ENCODE measurements at places on chromosomes 11 and 22.

DNA sequence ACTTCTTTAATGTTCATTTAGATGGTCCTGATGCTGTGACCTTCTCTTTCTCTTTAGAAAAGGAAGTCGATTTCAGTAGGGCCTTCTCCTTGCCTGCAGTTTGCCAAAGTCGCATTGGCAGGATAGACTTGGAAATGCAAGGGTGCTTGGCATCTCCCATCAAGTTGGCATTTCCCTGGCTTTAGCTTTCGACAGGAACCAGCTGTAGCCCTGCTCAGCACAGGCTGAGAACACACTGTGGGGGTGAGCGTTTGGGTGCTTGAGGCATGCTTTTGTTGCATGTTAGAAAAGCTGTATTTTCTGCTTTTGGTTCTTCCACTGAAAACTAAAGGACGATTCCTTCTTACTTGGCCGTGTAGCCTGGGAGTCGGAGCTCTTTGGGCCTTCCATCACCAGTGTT, 37.7 kb downstream of the LDLRAD3 start:
- no peak for DNase-seq

GRCh38 chr11:66956689-66957290, 1.4 kb downstream of the PC start:
- DNase-seq = no peak

DNA sequence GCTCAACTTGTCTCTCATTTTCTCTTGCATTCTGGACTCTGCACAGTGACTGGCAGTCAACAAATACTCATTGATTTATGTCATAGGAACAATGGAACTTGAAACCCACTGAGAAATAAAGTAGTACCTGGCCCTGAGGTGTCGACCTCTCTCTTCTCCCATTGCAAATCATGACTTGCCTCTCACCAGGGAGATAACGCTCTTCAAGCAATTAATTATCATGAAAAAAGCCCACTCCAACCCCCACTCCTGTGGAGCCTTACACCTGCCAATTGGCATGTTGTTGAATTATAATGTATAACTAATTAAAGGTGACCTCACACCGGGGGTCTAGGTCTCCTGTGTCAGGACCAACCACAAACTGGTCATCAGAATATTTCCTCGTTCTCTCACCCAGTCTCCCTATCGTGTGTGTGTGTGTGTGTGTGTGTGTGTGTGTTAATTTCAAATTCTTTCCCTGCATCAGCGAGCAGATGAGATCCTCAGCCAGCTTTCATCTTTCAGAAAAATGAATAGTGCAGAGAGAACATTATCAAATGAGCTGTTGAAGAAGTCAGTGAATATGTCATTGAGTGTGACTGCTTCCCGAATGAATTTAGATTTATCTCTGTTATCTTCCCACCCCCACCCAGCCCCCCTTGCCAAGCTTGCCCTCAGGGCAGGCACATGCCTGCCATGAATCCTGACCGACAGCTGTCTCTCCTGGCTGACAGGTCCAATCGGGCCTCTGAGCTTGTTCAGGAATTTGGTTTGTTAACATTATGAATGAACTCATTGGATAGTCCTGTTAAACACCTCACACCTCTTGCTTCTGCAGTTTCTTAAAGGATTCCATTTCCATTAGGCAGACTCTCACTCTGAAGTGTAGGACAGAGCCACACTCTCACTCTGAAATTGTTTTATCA, 357.4 kb downstream of the INSC start:
- no peak for DNase-seq

- no peak for DNase-seq
Measured at GRCh38 chr11:57410287-57410686, 16.6 kb downstream of the SLC43A3 start.

GRCh38 chr11:32658639-32659406, 75.2 kb downstream of the EIF3M start:
- no peak for DNase-seq

DNA sequence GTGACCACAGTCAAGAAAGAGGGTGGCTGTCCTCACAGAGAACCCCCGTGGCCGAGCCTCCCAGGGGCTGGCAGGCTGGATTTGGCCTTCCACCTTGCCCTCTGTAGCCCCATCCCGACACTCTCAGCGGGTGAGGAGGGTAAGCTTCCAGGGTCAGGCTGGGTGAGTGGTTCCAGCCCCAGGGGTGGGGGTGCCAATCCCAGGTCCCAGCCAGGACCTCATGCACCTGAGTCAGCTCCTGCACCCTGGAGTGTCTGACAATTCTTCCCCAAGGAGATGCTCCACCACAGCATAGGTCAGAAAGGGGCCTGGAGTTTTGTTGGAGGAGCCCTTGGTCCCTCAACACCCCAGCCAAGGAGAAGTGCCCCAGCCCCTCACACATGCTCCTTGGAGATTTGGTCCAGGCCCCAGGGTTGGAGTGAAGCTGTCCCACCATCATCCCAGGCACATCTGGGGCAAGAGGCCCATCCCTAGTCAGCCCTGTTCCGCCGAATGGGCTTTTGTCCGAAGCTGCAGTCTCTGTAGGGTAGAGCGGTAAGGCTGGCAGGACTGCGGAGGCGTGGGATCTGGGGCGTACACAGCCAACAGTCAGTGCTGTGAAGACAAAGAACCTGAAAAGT, 8.4 kb downstream of the LINC01488 start:
- DNase-seq = no peak

DNA sequence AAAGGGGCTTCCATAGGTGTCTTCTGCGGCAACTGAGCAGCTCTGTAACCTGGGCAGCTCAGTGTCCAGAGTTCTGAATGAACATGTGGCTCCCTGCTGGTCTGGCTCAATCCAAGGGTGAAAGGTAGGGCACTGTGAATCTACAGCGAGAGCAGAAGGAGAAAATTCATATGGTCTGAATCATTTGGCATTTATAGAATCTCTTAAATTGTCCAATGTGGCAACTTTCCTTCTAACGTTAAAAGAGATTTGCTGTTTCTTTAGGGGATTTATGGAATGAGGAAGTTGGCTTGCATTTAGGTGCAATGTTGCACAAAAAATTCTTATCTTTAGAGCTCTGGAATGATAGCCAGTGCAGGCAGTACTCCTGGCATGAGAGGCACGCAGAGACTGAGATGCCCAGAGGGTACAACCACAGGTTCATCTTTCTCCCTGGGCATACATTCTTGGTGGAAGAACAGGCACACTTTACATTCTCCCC, 17.0 kb downstream of the ATXN10 start:
- no peak for DNase-seq

DNA sequence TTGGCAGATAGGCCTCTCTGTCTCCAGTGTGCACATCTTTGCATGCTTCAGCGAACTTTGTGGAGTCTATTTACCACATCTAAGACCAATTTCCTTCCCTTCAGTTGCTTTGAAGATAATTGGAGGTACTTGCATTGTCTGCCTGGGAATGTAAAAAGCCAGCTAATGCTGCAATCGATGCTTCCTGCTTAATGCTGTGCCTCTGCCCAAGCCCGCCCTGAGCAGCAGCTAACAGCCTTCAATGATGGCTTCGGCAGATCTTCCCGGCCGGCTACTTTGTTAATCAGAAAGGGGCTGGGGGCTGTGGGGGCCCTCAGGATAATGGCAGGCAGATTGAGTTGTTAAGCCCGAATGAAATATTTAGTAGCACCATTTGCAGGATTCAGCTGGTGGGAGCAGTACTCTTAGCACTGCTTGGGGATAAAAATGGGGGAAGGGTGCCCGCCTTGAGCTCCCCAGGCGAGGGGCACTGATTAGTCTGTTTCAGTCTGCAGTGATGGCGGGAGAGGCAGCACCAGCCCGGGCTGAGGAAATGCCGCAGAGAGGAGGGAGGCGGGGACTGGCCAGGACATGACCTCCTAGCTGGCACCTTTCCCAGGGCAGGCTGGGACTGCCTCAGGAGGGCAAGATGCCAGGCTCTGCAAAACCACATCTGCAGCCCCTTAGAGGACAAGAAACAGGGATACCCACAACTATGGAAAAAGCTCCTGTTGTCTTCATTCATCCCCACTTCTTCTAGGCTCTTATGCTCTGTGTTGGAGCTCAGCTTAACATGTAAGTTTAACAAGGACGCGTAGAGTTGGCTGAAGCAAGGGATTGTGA, 460.0 kb downstream of the BUD13 start:
- DNase-seq = no peak

GRCh38 chr11:111944651-111945051, 7.5 kb downstream of the DIXDC1 start:
- no peak for DNase-seq

DNA sequence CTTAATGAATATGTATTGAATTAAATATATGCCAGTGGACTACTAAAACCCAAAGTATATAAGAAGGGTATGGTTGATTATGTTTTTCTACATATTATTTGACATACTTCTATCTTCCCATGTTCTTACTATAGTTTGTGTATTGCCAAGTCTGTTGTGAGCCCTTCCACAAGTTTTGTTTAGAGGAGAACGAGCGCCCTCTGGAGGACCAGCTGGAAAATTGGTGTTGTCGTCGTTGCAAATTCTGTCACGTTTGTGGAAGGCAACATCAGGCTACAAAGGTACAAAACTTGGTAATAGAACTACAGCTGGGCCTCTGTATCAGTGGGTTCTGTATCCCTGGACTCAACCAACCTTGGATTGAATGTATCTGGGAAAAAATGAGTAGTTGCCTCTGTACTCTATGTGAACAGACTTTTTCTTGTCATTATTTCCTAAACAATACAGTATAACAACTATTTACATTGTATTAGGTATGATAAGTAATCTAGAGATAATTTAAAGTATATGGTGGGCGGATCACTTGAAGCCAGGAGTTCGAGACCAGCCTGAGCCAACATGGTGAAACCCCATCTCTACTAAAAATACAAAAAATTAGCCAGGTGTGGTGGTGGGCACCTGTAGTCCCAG, 38.7 kb upstream of the TTC36 start:
- peak; percentile 79 for DNase-seq

GRCh38 chr11:47378010-47378835, at the start of gene SPI1:
Gene SPI1, minus strand, starts transcription at chr11:47378547. Its CDS starts 194 bp downstream, at chr11:47378353.
- no peak for DNase-seq

DNA sequence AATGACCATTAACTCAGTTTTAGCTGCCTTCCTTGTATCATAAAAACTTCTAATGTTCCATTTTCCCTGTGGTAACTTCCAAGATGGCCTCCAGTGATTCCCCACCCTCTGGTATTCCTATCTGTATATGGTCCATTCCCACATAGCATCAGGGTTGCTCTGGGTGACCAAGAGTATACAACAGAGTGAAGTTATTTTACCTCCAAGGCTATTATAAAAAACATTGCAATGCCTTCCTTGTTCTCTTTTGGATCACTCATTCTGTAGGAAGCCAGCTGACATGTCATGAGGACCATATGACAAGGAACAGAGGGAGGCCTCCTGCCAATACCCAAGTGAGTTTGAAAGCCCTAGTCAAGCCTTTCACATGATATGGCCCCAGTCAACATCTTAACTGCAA, 30.1 kb downstream of the ZNF280B start:
- DNase-seq = no peak

DNA sequence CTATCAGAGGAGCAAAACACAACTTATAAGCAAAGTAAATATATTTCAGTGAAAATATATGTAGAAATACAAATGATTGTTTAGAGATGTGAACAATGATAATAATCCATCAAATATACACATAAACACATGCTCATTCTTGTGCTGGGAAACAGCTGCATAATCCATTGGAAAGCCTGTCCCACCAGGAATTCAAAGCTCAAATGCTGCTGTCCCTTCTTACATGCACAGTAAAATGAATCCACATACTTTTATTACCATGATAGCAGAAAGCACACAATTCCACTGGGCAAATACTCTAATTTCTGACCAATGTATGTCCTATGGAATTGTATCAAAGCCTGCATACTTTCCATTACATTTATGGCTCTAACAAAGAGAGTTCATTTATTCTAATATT, 44.5 kb downstream of the SOX6 start:
- no peak for DNase-seq

- DNase-seq = peak; percentile 55
Measured at GRCh38 chr11:57648801-57649735, 644 bp downstream of the YPEL4 start.

GRCh38 chr11:45193695-45194094, 47.3 kb downstream of the PRDM11 start:
- no peak for DNase-seq

DNA sequence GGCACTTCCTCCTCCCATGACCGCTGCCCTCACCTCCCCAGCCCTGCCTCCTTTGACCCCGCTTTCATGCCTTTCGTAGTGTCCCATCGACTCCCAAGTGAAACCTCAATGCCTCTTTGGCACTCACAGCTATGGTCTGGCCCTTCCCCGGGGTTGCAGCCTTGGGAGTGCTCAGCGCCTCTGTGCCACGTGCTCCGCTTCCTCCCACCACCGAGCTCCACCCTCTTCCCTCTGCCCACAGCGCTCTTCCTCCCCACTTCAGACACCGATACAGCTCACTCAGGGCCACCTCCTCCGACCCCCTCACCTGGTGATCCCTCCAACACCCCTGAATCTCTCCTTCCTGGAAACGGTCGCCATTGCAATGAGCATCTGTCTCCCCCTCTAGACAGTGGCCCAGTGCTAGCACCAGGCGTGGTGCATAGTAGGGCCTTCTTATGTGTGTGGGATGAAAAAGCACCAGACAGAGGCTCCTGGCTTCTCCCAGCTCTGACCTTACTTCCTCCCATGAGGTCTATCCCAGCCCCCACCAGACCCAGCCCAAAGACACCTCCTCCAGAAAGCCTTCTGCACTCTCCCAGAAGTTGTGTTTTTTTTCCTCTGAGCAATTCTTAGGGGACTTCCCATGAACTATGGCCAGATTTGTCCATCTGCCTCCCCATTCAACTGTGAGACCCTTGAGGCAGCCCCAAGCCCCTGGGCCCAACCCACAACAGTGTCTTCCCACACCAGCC, 16.4 kb upstream of the SCGB1A1 start:
- peak; percentile 45 for DNase-seq

GRCh38 chr11:16363706-16364105, 7.4 kb upstream of the SOX6 start:
- no peak for DNase-seq

DNA sequence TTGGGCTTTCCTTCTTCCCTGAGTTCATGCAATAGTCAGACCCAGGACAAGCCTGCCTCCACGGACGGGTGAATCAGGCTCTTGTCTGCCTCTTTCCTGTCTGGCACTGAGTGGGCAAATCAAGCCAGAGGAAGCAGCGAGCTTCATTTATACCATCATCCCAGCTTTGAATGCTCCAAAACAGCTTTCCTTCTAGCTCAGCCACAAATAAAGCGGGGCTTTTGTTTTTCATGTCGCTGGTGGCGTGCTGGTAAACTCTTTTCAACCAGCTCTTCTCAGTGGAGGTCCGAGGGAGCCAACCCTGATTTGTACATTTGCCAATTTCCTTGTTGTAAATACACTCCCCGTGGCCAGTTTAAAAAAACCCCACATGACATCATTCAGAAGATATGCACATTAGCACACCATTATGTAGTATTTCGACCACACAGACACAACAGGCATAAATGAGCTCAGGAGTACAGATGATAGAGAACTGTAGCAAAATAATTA, 8.6 kb downstream of the C11orf91 start:
- no peak for DNase-seq

Measured in immature natural killer cell (primary cell).